ENCODE measurements at places on chromosomes 3 and 15. TPM values are rescaled to one million over a fixed set of nuclear protein-coding genes. Genes with fewer than 3 reads are reported as not detected.
A peak's percentile ranks its signal among the peaks of the same experiment; 100 is the strongest.

CPN2 gene
- total RNA-seq, result 0.29 TPM

SPINK8 gene
- not detected for total RNA-seq

LYZL4 gene
- not detected for total RNA-seq

FHIT gene
- 3.3 TPM for total RNA-seq

LRRIQ4 gene
- total RNA-seq, result 0.29 TPM

MESP2 gene
- total RNA-seq, result 0.72 TPM

DAZL gene
- not detected for total RNA-seq

HDC gene
- not detected for total RNA-seq

SLC12A1 gene
- not detected for total RNA-seq

DNA sequence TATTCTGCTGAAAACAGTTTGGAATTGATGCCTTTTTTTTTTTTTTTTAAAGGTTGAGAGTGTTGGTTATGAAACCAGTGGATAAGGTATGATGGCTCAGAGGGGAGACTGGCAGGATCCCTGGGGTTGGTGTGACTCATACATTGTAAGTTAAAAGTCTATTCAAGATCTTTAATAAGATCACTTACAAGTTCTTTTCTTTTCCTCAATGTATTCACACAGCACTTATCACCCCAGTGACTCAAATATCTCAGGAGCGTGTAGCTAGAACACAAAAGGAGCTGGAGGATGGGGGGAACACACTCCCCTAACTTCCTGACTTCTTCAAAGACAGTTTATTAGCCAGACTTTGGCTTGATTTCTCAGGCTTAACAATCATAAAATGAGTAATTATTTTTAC lies 285.3 kb downstream of the SV2B start:
- no peaks in the 10 kb centered on the region for H3K36me3 ChIP-seq
- no peaks in the 10 kb centered on the region for H3K27me3 ChIP-seq
- H3K27ac ChIP-seq, result no peak overlapping the region
- peaks cover 10% of the 10 kb centered on the region for H3K4me1 ChIP-seq
- peak; percentile 36 for DNase-seq
- H3K4me3 ChIP-seq, result no peak overlapping the region

GRCh38 chr3:150317469-150317868 lies 90.6 kb upstream of the TSC22D2 start:
- H3K36me3 ChIP-seq, result no peaks in the 10 kb centered on the region
- H3K4me1 ChIP-seq, result peaks cover 19% of the 10 kb centered on the region
- H3K4me3 ChIP-seq, result no peak overlapping the region
- H3K27me3 ChIP-seq, result no peaks in the 10 kb centered on the region
- DNase-seq, result no peak
- H3K27ac ChIP-seq, result no peak overlapping the region

DNA sequence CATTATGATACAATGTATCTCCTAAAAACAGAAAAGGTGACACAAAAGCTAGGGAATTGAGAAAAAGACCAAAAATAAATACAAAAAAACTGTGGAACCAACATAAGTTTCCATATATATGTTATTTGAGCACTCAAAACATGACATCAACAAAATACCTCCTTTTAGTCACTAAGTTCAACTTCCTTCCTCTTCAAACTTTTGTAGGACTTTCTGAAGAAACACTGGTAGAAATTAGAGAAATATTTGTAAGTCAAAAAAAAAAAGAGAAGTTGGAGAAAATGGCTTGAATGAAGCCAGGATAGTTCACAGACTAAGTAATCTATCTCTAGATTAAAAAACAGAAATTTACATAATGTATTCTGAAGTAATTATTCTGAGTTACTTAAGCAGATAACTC lies 208.4 kb upstream of the ALCAM start:
- no peak for DNase-seq
- no peaks in the 10 kb centered on the region for H3K36me3 ChIP-seq
- H3K4me1 ChIP-seq, result no peaks in the 10 kb centered on the region
- peaks cover 2% of the 10 kb centered on the region for H3K27me3 ChIP-seq

GRCh38 chr3:103629391-103629790 lies 1194.6 kb downstream of the ZPLD1 start:
- H3K36me3 ChIP-seq, result no peaks in the 10 kb centered on the region
- H3K4me3 ChIP-seq, result no peak overlapping the region
- no peaks in the 10 kb centered on the region for H3K27me3 ChIP-seq
- no peak overlapping the region for H3K27ac ChIP-seq
- H3K4me1 ChIP-seq, result no peaks in the 10 kb centered on the region
- DNase-seq, result no peak

DNA sequence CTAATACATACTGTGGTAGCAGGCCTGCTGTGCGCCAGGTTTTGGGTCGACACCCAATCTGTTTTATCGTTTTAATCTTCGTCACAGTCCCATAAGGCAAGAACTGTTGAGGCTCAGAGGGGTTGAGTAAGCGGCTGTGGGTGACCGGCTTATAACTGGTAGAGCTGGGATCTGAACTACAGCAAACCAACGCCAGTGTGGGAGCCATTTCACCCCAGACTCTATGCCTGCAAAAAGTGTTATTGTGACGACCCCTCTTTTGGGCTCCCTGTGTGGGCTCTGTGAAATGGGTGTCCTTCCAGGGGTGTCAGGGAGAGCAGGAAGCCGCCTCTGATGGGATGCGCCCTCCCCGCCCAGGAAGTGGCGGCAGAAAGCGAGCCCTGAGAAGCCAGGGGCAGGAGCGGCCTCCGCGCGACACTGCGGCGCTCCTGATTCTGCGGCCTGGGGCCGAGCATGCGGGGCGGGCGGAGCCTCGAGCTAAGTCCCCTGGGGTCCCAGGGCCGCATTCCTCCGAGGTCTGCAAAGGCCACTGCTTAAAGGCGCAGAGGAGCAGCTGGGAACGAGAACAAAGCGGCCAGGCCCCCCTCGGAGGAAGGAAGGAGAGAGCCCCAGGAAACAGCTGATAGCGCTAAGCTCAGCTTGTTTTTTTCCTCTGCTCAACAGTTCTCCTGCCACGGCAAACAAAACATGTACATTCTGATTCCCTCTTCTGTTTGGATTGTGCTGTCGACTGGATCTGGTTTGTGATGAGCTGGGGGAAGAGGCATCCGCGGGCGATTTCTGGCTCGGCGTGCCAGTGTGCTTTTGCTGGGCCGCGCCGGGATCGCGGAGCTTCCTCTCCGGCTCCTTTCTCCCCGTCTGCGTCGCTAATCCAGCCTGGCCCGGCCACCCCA lies 33.9 kb downstream of the GRK7 start:
- DNase-seq, result peak; percentile 77
- H3K4me3 ChIP-seq, result peak overlapping the region; percentile 69
- H3K36me3 ChIP-seq, result no peaks in the 10 kb centered on the region
- peak overlapping the region; percentile 21 for H3K27ac ChIP-seq

- no peak for DNase-seq
- no peaks in the 10 kb centered on the region for H3K36me3 ChIP-seq
- no peaks in the 10 kb centered on the region for H3K27me3 ChIP-seq
These were observed 372.4 kb downstream of the FOXP1 start for GRCh38 chr3:71211083-71211482.

- H3K4me1 ChIP-seq, result no peaks in the 10 kb centered on the region
- no peak overlapping the region for H3K27ac ChIP-seq
- H3K36me3 ChIP-seq, result no peaks in the 10 kb centered on the region
- no peak overlapping the region for H3K4me3 ChIP-seq
- H3K27me3 ChIP-seq, result peaks cover 9% of the 10 kb centered on the region
These were observed 30.9 kb upstream of the SLC28A2 start for GRCh38 chr15:45221053-45221599.

DNA sequence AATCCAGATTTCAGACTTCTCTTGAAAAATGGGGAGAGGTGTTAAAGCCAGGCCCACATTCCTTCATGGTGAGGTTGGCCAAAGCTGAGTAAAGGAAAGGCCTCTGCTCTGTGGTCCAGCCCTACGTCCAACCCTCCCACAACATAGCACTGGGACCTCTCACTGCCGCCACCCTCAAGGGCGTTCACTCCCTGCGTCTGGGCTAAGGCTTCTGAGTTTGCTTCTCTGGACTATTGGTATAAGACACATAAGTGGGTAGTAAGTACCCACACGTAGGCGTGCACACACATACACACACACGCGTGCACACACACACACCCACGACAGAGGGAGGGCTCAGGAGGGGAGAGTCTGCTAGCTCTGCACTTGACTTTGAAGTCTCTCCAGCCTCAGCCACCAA lies 80.2 kb upstream of the PXYLP1 start:
- no peak for DNase-seq
- no peak overlapping the region for H3K4me3 ChIP-seq
- no peaks in the 10 kb centered on the region for H3K4me1 ChIP-seq
- no peaks in the 10 kb centered on the region for H3K27me3 ChIP-seq
- no peak overlapping the region for H3K27ac ChIP-seq

GRCh38 chr3:105653166-105653565 lies 215.6 kb downstream of the CBLB start:
- no peaks in the 10 kb centered on the region for H3K27me3 ChIP-seq
- peaks cover 12% of the 10 kb centered on the region for H3K4me1 ChIP-seq
- DNase-seq, result no peak
- no peak overlapping the region for H3K4me3 ChIP-seq
- H3K36me3 ChIP-seq, result peaks cover 18% of the 10 kb centered on the region

DNA sequence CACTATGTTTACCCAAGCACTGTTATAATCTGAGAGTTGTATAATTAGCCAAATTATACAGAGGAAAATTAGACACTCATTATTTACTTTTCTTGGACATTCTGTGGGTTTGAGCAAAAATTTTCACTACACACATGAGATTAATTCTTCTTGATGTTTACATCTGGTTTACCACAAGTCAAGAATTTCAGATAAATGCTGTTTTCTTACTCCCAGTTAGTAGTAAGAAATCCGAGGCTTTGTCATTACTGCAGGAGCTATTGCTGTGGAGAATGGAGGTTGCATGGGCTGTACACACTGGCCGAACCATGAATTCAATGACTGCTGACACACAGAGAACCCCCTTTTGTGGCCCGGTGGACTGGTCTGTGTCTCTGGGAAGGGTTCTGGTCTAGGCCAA lies 207.7 kb upstream of the CFAP20DC start:
- H3K36me3 ChIP-seq, result no peaks in the 10 kb centered on the region
- no peak for DNase-seq
- peaks cover 3% of the 10 kb centered on the region for H3K27me3 ChIP-seq
- no peak overlapping the region for H3K4me3 ChIP-seq
- no peak overlapping the region for H3K27ac ChIP-seq

DNA sequence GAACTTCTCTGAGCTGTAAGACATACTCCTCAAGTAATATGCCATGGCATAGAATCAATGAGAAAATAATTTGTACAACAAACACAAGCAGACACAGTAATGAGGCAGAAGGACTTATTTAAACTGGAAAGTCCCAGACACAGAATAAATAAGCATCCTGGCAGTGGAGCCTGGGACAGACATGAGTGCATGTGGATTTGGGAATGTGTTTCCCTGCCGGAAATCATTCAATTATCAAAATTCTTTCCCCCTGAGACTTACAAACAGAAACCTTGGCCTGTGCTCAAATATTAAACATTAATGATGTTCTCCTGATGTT lies 520.1 kb downstream of the ROBO1 start:
- H3K4me1 ChIP-seq, result no peaks in the 10 kb centered on the region
- H3K27ac ChIP-seq, result no peak overlapping the region
- no peaks in the 10 kb centered on the region for H3K27me3 ChIP-seq
- H3K36me3 ChIP-seq, result no peaks in the 10 kb centered on the region
- no peak for DNase-seq

- DNase-seq, result no peak
- no peaks in the 10 kb centered on the region for H3K27me3 ChIP-seq
- H3K27ac ChIP-seq, result no peak overlapping the region
- no peaks in the 10 kb centered on the region for H3K36me3 ChIP-seq
- H3K4me3 ChIP-seq, result no peak overlapping the region
These were observed 220.1 kb upstream of the CBLB start for GRCh38 chr3:106088899-106089298.

DNA sequence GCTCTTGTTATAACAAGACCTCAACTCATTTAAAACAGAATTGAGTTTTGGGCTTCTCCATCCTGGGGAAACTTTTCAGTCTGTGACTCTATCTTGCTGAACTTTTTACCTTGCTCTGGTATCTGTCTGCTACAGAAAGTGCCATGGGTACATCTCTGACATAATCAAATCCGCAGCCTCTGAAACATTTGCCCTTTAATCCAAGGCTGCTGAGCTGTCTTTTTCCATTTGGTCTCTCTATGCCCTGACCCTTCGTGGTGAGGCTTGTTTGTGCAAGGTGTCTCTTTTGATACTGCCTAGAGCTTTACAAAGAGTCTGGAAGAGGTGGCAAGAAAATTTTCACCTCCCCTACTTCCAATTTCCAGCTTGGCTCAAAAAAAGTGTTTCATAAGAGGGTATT lies 11.3 kb downstream of the TMEM108 start:
- no peak for DNase-seq
- H3K27me3 ChIP-seq, result no peaks in the 10 kb centered on the region
- H3K4me3 ChIP-seq, result no peak overlapping the region
- H3K27ac ChIP-seq, result no peak overlapping the region

DNA sequence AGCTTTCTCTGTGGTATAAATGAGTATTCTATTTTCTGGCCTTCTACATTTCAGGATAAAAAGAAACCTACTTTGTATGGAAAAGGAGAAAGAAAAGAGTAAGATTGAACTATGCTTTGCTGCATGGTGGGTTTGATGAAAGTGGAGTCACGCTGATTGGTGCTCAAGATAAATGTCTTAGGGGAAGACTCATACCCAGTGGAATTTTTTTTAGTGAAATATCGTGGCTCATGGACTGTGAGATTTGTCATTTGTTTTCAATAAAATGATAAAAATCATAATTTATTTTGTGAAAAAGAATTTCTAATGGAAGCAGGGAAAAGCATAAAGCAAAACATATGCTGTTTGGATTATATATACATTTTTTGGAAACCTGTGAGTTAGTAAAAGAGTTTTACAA lies 292.5 kb downstream of the ZPLD1 start:
- no peak overlapping the region for H3K4me3 ChIP-seq
- H3K36me3 ChIP-seq, result no peaks in the 10 kb centered on the region
- no peaks in the 10 kb centered on the region for H3K4me1 ChIP-seq
- H3K27ac ChIP-seq, result no peak overlapping the region
- H3K27me3 ChIP-seq, result no peaks in the 10 kb centered on the region
- no peak for DNase-seq

DNA sequence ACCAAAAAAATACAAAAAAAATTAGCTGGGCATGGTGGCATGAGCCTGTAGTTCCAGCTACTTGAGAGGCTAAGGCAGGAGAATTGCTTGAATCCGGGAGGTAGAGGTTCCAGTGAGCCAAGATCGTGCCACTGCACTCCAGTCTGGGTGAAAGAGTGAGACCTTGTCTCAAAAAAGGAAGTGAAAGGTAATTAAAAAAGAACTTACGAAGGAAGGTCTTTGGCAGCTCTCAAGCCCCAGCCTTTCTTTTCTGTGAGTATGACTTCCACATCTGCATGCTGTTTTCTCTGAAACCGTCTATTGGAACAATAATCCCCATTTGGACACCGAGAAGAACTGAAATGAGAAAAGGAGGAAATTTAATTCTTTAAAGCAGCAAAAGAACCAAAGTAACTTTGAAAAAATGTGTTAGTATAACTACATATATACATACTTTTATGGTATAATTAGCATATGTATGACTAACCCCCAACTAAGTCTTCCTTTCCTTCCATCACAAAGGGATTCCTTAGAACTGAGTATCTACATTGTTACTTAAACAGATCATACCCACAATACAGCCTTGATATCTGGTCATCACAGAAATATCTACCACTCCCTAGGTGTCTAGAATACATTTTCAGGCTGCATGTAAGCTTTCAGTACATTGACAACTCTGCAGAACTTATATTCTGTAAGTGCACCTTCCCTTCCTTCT lies 50.1 kb downstream of the SETD2 start:
- no peak overlapping the region for H3K4me3 ChIP-seq
- no peaks in the 10 kb centered on the region for H3K27me3 ChIP-seq
- DNase-seq, result peak; percentile 87
- peak overlapping the region; percentile 80 for H3K27ac ChIP-seq

All from osteoblast (primary cell).